KBM-7 (cell line): ENCODE measurements at places on chromosomes 4 and X.
A peak's percentile ranks its signal among the peaks of the same experiment; 100 is the strongest.

GRCh38 chrX:101485212-101485949, at the start of gene ARMCX4:
Gene ARMCX4 (plus strand): TSS chrX:101485456. CDS start chrX:101488590, 3,134 bp downstream.
- no peak for DNase-seq

GRCh38 chr4:150581641-150582051, 305 bp upstream of the MAB21L2 start:
- DNase-seq, result no peak

GRCh38 chrX:154013614-154014360, 5.9 kb downstream of the IRAK1 start:
- DNase-seq, result peak; percentile 79

DNA sequence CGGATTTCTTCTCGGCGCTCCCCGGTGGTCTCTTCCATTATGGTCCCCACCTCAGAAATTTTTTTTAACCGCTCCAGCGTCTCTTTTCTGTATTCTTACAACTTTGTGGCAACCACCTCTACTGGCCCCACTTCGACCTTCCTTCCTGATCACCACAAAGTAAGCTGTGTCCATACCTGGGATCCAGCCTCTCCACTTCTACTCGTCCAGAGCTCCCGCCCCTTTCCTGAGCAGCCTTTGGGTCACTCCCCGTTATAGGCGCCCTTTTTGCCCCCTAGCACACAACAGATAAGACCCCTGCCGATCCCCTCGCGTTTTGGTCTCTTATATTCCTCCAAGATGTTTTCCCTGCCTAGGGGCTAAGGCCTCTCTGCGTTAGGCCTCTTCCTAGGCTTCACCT, 557 bp downstream of the PIGG start:
- DNase-seq, result no peak
